ENCODE measurements at places on chromosomes 7 and 10. TPM values are rescaled to one million over a fixed set of nuclear protein-coding genes. Genes with fewer than 3 reads are reported as not detected.

The TBATA gene
- total RNA-seq: not detected

The OR2A12 gene
- total RNA-seq: not detected

The ZC3HAV1 gene
- 73.2 TPM for total RNA-seq

The RASSF4 gene
- total RNA-seq: 13.1 TPM

The TDRD1 gene
- under 0.01 TPM for total RNA-seq

The PRKG1 gene
- 4.1 TPM for total RNA-seq

DNA sequence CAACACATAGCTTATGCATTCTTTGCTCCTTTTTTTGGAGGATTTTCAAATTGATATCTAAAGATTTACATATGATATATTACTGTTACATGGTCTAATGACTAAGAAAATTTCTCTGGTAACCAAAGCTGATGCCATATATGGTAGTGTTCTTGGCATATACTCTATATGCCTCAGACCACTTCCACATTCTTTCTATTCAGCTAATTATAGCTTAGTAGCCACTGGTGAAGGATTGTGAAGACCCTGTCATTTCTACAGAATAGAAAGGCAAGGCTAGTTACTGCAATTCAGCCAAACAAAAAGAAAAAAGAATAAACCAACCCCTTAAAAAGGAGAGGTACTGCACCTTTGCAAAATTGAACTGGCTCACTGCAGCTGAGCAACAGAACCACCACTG, 3.7 kb downstream of the PURB start:
- DNase-seq: peak; percentile 37

- DNase-seq: no peak
Measured at GRCh38 chr10:132381741-132382140, 15.3 kb upstream of the PWWP2B start.

- DNase-seq: peak; percentile 74
Measured at GRCh38 chr10:17599089-17599488, 18.1 kb downstream of the HACD1 start.

DNA sequence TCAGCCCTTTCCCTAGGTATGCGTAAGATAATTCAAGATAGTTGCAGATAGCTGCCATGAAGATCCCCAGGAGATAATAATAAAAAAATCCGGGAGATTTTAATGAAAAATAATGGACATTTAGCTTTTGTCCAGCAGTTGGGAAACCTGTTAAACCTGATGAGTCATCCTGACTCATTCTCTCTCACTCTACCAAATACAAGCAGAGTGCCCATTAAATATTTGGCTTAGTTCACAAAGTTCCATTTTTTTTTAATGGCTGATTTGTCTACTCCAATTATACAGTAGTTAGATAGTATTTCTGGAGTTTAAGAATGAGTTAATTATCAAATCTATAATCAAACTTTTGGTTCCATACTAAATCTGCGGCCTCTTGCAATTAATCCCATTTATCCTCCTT, 2.1 kb upstream of the SHTN1 start:
- peak; percentile 51 for DNase-seq

DNA sequence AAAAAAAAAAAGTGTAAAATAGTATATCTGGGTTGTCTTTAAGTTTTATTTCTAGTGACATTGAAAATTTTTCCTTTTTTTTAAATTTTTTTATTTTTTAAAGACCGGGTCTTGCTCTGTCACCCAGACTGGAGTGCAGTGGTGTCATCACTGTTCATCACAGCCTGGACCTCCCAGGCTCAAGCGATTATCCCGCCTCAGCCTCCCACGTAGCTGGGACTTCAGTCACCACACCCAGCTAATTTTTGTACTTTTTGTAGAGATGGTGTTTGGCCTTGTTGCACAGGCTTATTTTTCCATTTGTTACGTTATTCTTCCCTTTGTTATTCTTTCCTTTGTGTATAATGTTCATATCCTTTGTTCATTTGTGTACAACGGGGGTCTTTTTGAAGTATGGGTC, 30.1 kb downstream of the TSPAN14 start:
- no peak for DNase-seq

DNA sequence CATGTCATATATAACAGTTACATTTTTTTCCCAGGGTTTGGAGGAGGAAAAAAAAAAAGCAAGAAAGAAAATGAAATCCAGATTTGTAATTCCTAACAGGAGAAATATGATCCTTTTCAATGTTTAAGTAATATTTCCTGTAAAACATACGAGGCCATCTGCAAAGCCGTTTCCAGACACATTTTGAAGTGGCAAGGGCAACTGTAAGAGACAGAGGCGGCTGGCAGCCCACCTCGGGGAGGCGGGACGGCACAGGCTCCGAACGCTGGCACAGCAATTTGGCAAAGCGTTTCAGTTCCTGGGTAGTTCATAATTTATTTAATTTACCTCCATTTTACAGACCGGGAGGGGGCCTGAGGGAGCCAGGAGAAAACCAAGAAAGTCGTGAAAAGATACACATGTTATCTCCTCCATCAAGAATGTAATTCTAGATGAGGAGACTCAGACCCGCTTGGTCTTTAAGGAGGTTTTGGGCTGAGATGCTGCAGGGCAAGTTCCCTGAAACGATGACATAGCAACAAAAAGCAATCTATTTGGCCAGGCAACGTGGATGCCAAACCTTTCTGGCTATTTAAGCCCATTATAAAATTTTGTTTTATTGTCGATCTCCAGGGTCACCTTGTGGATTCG, 448.5 kb upstream of the MKI67 start:
- no peak for DNase-seq

DNA sequence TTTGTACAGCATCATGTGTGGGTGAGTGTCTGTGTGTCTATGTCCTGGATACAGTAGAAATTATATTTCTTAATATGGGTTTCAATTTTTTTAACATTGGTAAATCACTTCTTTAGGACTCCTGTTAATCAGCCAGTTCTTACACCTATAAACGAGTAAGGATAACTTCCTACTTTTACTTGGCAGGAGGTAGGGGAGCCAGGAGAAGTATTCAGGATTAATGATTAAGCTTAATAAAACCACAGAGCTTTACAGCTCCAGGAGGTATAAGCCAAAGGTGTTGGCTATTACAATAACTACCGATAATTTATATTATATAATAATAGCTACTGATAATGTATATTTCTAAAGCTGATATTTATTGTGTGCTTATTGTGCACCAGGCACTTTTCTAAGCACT, 1.7 kb upstream of the FAM3C start:
- no peak for DNase-seq

- no peak for DNase-seq
Measured at GRCh38 chr7:155449008-155449868, 8.7 kb upstream of the EN2 start.

- peak; percentile 78 for DNase-seq
Measured at GRCh38 chr7:97835296-97836138, 36.7 kb downstream of the ASNS start.

GRCh38 chr7:150371996-150372270, 3.3 kb downstream of the REPIN1 start:
- no peak for DNase-seq

DNA sequence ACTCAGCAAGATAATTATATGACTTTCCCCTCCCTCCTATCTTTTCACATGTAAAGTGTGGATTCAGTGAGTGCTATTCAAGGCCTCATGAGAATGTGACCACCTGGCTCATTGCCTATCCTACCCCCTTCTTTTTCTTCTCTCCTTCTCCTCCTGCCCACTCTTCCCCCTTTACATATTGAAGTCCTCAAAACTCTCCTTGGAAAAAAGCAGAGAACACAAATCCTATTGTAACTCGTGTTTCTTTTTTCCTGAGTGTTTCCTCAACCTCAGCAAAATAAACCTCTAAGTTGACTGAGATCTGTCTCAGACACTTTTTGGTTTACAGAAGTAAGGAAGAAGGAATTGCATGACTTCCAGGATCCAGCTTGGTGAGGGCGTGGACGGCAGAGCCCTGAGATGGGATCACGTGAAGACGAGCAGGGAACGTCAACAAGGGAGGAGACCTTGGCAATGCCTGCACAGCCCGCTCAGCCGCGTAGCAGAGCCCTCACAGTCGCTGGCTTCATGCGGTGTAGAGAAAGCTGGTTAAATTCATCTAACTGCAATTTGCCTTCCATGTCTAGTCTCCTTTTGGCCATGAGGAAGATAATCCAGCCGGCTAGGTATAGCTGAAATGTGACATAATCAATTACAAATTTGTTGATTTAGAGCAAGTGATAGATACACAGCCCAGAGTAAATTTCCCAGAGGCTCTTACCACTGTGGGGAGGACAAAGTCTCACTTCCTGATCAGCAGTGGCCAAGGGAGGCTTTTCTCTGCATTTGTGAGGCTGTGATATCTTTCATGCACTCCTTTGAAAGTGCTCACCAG, 75.7 kb downstream of the LYZL2 start:
- DNase-seq: peak; percentile 73
